ENCODE measurements at places on chromosomes 4 and X.
A peak's percentile ranks its signal among the peaks of the same experiment; 100 is the strongest.

- DNase-seq, result no peak
These were observed 45.4 kb downstream of the CXorf58 start for GRCh38 chrX:23952984-23953907.

DNA sequence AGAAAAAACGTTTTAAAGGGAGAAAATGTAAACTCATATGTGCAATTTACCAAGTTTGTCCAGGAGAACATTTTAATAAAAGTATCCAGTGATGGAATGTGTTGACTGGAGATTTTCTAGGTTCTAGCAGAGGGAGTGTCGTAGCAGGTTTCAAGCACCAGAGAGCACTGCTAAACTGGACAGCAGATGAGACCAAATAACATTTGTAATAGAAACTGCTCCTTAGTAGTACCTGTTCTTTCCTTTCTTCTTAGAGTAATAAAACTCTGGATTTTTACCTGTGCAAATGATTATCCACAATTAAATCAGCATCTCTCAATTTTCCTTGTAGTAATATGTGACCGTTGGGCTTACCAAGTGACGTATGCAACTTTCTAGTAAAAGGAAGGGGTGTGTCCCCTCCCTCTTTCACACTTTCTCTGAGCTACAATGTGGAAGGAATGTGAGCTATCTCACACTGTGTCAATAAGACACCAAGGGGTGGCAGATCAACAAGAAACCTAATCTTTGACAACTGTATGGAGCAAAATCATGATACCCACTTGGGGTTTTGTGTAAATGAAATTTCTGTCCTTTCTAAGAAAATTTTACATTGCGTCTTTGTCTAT lies 9.5 kb downstream of the HPGDS start:
- no peak for DNase-seq

DNA sequence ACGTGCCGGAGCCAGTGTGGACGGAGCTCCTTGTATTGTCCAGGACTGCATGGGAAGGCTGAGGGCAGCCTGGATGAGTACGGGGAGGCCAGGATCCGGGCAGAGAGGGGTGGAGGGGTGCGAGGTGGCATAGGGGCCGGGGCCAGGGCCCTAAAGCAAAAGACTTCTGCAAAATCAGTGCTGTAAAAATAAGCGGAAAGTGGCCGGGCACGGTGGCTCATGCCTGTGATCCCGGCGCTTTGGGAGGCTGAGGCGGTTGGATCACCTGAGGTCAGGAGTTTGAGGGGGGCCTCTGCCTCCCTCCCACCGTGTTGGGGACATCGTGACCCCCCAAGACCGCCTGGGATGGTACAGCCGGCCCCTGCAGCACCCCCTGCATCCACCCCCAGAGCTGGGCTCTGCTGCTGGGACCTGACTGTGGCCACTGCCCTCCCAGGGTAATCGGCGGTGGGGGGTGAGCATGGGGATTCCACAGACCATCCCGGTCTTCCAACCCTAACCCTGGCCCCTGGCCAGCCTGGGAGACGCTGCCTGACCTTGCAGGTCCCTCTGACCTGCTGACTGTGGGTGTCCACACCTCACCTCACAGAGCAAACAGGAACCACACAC lies 23.4 kb upstream of the PLCXD1 start:
- DNase-seq, result no peak

GRCh38 chr4:103934178-103934789 lies 214.5 kb upstream of the TACR3 start:
- DNase-seq, result peak; percentile 0

- DNase-seq, result no peak
These were observed 55.3 kb downstream of the MSL3 start for GRCh38 chrX:11813341-11813740.

DNA sequence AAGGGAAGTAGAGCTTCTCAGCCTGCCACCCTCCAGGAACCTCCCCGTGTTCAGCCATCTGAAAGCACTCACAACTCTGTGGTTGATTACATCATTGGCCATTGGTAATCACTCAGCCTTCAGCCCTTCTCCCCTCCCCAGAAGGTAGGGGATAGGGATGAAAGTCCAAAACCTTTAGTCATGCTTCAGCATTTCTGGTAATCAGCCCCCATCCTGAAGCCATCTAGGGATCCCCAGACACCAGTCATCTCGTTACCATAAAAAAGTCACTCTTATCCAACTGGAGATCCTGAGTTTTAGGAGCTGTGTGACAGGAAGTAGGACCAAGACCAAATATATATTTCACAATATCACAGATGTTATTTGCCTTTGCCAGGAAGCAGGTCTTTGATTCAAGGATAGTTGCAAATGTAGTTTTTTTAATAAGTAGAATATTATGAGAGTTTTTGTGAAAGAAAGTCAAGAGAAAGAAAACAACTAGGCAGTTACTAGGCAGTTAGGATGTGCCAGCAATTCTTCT lies 364.6 kb upstream of the NOCT start:
- DNase-seq, result no peak

GRCh38 chrX:48684134-48684533 lies 535 bp downstream of the WAS start:
- no peak for DNase-seq

DNA sequence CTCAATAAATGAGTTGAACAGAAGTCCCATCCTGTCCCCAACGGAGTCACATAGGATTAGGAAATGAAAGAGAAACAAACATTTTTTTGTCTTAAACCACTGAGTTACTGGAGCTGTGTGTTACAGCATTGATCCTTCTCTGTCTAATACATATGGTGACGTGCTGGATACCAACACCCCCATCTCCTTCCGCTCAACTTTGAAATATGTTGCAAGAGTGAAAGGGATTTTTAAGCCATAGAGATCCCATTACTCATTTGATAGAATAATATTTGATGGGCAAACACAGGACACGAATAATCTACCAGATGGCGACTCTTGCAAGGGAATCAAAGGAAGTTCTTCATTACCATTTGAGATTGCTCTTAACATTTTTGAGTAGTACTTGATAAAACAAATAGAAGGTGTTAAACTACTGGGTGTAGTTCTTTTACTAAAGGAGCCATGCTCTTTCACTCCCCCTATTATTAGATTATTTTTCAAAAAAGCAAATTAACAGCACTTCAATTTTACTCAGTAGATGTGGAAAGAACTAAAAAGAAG lies 140.5 kb downstream of the PACRGL start:
- no peak for DNase-seq

GRCh38 chrX:115582616-115583495 lies 21.9 kb downstream of the PLS3 start:
- DNase-seq, result no peak

DNA sequence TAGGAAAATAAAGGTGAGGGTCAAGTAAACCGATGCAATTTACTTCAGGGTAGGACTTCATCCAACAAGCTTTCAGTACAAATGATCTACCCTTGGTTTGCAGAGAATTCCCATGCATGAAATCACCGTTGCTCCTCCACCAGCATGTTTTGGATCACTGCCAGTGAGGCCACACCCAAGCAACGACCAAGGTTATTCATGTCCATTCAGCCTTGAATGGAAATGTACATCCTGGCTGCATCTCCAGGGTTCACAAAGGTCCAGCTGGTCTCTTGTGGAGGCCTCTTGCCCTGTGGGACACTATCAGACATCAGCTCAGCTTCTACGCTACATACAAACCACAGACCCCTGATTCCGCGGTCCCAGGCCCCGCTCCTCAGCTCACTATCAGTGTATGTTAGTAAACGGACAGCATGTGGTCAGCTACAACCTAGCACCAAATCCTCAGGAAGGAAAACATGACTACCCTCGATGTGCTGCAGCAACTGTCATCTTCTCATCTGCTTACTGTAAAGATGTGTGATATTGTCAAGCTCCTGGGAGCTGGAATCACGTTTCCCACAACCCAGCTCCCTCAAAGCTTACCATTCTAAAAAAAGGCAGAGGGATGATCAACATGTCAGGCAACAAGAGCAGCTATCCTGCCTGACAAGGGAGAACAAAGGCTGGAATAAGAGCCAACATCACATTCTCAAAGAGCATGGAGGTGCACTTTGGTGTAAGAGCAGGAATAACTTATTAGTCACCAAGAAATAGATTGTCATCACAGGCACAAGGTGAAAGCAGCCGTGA lies 4.9 kb downstream of the LYAR start:
- DNase-seq, result no peak

- DNase-seq, result no peak
These were observed 359.2 kb downstream of the EPHA5 start for GRCh38 chr4:65311120-65311519.

GRCh38 chr4:77184974-77185373 lies 28.0 kb downstream of the CCNG2 start:
- DNase-seq, result no peak

DNA sequence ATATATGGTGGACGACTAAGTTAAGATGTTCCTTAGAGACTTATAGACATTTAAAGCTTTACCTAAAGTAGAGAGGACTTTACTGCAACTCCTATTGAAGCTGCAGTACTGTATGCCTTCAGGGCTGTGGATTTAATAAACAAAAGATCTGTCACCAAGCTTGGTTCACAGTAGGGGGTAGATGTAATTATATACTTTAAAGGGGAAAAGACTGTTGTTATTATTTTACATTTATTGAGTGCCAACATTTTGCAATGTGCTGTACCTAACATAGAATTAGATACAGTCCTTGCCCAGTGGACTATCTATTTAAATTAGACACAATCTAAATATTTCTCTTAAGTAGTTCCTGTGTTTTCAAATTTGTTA lies 67.2 kb downstream of the SLIT2 start:
- no peak for DNase-seq

GRCh38 chr4:180489787-180490186 lies 1753.4 kb upstream of the TENM3 start:
- no peak for DNase-seq

- no peak for DNase-seq
These were observed 6.0 kb downstream of the EREG start for GRCh38 chr4:74370912-74371311.

DNA sequence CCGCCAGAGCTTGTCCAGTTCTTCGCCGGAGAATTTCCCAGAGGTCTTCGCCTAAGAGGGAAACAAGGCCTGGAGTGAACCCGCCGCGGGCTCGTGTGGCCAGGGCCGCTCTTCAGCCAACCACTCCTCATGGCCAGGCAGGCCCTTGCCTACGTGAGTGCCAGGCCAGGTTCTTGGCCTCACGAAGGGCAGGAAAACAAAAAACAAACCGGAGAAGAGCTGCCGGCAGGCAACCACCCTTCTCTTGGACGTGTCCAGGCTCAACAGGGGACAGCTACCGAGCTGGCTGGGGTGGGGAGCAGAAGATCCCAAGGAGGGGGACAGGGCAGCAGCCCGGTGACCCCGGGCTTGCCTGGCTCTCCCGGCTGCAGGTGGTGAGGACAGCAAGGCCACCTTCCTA lies 13.3 kb downstream of the LRPAP1 start:
- DNase-seq, result no peak

GRCh38 chr4:25842229-25842845 lies 20.5 kb downstream of the SEL1L3 start:
- no peak for DNase-seq

DNA sequence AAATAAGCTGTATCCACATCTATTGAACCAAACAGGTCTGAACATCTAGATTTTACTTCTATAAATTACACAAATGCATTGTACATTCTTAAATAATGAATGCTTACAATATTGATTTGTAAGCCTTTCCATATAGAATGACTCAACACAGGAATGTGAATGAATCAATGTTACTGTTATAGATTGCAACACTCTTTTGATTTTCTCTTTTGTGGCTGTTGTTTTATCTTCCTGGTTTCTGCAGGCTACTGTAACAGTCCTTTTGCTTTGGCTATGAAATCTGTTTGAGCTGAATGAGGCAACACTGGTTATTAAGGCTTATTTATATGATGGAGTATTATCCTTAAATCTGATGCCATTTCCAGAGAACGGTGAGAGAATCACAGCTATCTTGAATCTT lies 49.5 kb downstream of the GPR50 start:
- no peak for DNase-seq

DNA sequence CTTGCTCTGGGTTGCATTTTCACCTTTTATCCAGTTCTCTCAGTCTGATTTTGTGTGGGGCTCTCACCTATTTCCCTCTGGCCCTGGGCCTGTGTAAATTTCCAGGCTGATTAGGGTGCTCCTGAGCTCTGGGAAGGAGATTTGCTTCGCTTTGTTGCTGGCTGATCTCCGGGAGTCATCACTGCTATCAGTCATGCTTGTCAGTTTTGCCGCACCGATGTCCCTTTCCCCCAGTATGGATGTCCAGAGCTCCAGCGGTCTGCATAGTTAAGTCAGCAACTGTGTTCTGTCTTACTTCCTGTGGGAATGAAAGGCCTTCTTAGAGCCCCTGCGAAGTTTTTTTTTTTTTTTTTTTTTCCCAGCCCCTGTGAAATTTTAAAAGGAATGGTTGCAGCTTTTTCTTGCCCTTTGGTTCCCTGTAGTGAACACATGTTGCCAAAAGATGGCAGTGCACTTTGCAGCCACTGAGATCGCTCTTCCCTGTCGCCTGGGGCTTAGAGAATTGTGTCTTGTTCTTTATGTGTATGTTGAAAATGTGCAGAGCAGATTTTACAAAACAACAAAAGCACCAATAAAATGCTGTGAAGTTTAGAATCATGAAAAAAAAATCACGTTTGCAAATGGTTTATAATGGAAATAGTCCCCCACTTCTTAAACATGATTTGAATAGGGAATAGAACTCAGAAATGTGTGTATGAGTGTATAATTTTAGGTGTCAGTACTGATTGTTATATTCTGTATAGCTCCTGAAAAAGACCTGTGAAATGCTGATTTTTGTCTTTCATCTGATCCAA lies 109.1 kb upstream of the SLC4A4 start:
- DNase-seq, result peak; percentile 5

DNA sequence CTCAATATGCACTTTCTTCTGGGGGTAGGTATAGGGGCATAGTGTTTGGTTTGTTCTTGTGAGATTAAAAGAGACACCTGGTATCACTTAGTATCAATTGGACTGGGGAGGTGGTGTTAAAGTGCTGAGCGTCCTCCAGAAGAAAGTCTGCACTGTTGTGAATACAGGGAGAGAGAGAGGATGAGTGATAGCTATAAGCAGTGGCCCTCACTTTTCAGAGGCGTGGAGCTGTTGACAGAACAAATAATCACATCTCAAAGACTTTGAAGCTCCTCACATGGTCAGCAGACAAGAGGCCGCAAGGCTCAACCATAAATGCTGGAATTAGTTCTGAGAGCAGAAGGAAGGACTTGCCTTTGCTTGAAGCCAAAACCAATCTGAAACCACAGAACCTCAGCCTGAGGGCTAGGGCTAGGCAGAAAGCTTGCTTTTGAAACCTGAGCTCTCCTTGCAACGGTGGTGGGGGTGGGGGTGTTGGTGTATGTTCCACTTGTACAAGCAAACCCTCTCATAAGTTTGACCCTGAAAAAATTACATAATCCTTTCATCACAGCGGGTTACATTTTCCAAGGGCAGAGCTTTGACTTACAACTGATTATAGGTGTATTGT lies 123.2 kb upstream of the SCML1 start:
- DNase-seq, result peak; percentile 4

- no peak for DNase-seq
These were observed 465.1 kb downstream of the PDHA2 start for GRCh38 chr4:96305030-96305429.

DNA sequence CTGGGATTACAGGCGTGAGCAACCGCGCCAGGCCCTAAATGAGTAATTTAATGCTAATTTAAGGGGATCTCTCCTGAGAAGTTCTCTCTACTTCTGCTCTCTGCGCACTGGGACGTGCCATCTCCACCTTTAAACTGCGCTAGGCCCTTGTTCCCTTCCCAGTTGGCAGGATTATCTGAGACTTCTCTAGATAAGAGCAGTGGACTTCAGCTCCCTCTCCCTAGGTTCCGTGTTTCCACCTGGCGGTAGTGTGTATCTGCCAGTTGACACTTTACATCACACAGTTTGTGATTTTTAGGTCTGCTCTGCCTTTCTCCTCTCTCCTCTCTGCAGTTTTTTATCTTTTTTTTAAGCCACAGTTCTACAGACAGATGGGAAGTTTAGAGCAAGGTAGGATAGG lies 40.2 kb downstream of the ARHGAP10 start:
- DNase-seq, result no peak

GRCh38 chr4:105306820-105307219 lies 160.1 kb downstream of the TET2 start:
- DNase-seq, result no peak
